ENCODE measurements at places on chromosomes 13 and 19.

- DNase-seq: no peak
These were observed 40.2 kb downstream of the SLAIN1 start for GRCh38 chr13:77737583-77738200.

DNA sequence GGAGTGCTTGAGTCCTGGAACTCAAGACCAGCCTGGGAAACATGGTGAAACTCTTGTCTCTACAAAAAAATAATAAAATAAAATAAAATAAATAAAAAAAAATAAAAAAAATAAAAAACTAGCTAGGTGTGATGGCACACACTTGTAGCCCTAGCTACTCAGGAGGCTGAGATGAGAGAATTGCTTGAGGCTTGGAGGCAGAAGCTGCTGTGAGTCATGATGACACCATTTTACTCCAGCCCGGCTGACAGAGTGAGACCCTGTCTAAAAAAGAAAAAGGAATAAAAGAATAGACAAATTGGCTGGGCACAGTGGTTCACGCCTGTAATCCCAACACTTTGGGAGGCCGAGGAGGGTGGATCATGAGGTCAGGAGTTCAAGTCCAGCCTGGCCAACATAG lies 1168.9 kb downstream of the SLITRK5 start:
- no peak for DNase-seq

GRCh38 chr13:111382411-111382810 lies 62.0 kb downstream of the TEX29 start:
- no peak for DNase-seq

GRCh38 chr13:102703726-102704035 lies 8.8 kb upstream of the METTL21C start:
- no peak for DNase-seq

- DNase-seq: no peak
These were observed 3.8 kb upstream of the RAX2 start for GRCh38 chr19:3775831-3776230.

DNA sequence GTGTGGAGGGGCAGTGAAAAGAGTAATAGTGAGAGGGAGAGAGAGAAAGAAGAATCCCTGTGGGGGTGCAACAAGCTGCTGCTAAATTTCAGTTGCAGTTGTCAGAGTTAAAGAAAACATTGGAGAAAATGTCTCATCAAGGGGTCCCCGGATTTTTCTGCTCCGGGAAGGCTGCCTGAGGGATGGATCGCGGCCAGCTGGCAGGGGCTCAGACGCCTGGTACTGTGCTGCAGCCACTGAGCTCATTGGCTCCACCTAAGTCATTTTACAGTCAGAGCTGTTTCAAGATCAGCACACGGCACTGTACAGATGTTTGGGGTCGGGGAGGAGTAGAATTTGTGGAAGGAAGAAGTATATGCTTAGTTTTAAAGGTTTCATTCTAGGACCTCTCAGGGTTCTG lies 106.2 kb downstream of the SHISA2 start:
- DNase-seq: no peak

GRCh38 chr19:49843265-49843664 lies 7.7 kb upstream of the PTOV1 start:
- no peak for DNase-seq

GRCh38 chr13:106183410-106184065 lies 351.9 kb downstream of the EFNB2 start:
- no peak for DNase-seq

- no peak for DNase-seq
These were observed 3.1 kb upstream of the JSRP1 start for GRCh38 chr19:2259336-2259735.

DNA sequence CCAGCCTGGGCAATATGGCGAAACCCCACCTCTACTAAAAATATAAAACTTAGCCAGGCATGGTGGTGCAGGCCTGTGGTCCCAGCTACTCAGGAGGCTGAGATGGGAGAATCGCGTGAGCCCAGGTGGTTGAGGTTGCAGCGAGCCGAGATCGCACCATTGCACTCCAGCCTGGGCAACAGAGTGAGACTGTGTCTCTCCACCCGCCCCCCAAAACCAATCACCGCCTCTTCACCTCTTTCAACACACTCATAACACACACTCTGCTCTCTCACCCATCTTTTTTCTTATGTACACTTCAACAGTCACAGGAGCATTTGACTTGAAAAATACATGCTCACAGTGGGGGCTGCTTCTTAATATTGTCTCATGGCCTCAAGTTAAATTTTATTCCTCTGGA lies 76.8 kb downstream of the ESD start:
- DNase-seq: no peak

DNA sequence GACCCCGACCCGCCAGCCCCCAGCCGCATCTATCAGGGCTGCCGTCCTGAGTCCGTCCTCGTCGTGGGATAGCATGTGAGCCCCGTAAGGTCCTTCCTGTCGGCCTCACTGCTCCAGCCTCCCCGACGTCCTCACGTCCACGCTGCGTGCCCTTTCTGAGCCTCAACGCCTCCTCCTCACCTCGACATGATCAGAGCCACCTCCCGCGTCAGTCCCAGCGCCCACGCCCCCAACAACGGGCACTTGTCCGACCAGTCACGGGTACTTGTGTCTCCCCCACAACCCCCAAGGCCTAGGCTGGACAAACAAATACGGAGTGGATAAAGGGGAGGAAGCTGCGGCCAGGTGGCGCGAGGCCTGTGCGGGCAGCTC lies 665 bp downstream of the ZNF497 start:
- DNase-seq: no peak

GRCh38 chr13:55067946-55068345 lies 2039.3 kb downstream of the OLFM4 start:
- no peak for DNase-seq

DNA sequence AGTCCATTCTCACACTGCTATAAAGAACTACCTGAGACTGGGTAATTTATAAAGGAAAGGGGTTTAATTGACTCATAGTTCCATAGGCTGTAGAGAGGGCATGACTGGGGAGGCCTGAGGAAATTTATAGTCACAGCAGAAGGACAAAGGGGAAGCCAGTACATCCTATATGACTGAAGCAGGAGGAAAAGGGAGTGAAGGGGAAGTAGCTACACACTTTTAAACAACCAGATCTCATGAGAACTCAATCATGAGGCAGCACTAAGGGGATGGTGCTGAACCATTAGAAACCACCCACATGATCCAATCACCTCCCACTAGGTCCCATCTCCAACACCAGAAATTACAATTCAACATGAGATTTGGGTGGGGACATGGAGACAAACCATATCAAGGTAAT lies 209.1 kb downstream of the DIAPH3 start:
- DNase-seq: no peak

- DNase-seq: no peak
These were observed 11.3 kb downstream of the PCID2 start for GRCh38 chr13:113196970-113197737.

DNA sequence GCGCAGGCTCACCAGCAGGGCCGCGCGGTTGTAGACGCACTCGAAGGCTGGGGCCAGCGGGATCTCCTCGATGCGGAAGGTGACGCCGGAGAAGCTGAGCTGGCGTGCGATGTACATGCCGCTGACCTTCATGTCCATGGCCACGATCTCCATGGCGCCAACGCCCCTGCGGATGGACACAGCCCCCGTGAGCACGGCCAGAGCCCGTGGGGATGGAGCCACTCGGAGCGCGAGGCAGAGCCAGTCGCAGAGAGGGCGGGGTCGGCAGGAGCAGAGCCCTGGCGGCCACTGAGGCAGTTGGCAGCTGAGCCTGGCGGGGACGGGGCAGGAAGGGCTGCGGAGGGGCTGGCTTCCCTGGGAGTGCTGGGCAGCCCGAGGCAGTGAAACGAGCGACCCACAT lies 15.2 kb downstream of the GPX4 start:
- no peak for DNase-seq

- no peak for DNase-seq
These were observed 54.0 kb downstream of the FLT1 start for GRCh38 chr13:28440774-28441504.

DNA sequence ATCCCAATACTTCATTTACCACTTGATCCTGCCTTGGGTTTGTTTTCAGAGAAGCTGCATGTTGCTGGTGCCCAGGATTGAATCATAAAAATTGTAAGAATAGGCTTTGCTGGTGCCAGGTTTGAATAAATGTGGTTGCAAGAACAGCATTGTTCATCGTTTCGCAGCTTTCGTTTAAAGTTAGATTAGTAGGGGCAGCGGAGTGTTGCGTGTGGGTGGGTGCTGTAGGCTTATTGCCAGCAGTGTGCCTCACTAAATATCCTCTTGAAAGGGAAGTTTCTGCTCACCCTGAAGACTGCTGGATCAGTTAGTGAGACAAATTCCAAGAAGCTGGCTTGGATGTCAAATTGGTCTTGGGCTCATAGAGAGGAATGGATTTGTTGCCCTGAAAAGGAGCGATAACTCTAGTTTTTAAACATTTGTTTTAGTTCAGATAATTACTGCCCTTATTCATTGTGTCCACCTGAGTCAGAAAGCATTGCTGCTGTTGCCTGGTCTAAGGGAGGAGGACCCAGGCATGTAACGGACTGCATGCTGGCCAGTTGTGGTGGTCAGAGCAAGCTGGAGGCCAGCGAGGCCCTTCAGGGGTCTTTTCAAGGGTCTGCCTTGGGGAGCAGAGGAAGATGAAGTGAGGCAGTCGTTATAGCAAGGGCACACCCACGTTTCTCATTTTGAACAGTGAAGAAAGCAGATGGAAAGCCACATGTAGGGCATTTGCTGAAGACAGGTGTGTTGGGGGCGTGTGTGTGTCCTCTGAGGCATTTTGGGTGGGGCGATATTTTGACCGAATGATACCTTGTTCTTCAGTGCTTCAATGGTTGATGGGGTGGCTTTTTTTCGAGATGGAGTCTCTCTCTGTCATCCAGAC lies 8.5 kb downstream of the ILF3 start:
- no peak for DNase-seq

DNA sequence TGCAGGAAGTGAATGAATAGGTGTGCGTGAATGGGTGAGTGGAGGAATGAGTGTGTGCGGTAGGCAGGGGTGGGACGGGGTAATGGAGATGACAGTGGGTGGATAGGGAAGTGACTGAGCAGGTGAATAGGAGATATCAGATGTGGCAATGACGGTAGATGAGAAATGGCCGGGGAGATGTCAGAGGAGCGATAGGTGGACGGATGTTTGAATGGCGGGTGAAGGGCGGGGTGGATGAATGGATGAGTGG lies 1.5 kb downstream of the TTC9B start:
- no peak for DNase-seq

GRCh38 chr13:41075034-41075433 lies 13.7 kb downstream of the WBP4 start:
- DNase-seq: no peak

- no peak for DNase-seq
These were observed 244.8 kb downstream of the PCDH20 start for GRCh38 chr13:61170856-61171255.

DNA sequence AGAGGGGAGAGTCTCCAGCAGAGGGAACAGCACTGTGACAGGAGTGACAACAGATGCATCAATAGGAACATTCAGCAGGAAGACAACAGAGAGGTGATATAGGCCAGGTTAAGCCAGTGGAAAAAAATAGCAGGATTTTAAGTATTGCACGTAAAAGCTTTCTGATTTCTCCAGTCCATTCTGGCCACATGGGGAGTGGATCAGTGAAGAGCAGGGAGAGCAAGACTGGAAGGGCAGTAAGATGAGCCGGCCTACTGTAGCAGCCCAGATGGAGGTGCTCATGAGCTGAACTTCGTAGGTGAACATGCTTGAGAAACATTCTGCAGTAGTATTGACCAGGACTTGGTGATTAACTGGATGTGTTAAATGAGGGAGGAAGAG lies 1.7 kb downstream of the UTP14C start:
- no peak for DNase-seq

DNA sequence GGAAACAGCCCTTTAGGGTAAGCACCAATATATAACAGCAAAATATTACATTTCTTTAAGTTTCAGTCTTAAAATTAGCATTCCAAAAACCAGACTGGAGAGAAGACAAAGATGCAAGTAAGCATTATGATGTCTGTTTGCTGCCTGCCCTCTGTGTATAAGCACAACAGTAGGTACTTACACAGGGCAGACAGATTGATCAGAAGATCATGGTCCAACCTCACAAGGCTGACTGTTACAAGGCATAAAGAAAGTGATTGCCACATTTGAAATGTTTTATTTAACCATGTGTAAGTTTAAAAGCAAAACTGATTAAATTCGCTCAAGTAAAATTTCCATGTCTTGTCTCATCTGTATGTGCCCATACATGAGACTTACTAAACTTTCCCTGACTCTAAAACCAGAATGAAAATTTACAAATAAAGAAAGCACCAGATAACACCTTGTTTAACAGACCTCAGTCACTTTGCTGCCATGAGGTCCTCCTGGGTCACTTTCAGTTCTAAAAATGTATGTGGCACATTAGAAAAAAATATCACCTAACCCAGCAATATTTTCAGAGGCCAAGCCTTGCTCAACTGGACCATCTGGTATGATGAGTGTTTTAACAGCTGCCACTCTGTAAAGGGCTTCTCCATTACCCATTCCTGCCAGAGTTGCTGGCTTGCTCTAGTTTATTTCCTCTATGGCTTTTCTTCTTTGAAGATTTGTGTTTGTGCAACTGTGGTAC lies 297.0 kb downstream of the RBM26 start:
- no peak for DNase-seq

DNA sequence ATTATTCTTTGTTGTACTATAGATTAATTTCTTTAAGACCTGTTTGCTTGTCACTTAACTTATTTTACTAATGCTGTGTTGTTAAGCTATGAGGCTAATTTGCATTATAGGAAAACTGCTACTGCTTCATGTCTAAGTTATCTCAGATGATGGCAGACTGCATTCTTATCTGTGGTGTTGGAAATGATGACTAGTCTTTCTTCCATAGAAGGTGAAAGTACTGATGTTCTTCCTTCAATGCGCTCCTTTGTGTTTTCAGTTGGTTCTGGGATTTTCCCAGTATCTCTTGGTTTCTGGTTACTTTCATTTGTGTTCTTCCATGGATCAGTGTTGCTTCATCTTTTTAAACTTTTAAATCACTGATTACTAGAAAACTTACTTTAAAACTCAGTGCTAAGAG lies 46.9 kb downstream of the TPP2 start:
- no peak for DNase-seq

GRCh38 chr13:29861694-29862110 lies 11.3 kb upstream of the UBL3 start:
- DNase-seq: peak; percentile 12

- no peak for DNase-seq
These were observed 20.0 kb downstream of the DIAPH3 start for GRCh38 chr13:60143775-60144174.

All from epithelial cell of prostate (primary cell).